ENCODE measurements at places on chromosomes 3 and 15. TPM values are rescaled to one million over a fixed set of nuclear protein-coding genes. Genes with fewer than 3 reads are reported as not detected.

Gene ALPK3
- 73.9 TPM for total RNA-seq

Gene TRIM42
- not detected for total RNA-seq

Gene NDN
- not detected for total RNA-seq

Gene MAPK6
- total RNA-seq = 24.5 TPM

Gene TM4SF4
- 981 TPM for total RNA-seq

Gene VIPR1
- 60.4 TPM for total RNA-seq

Gene DPPA2
- total RNA-seq = not detected

Gene MCTP2
- 20.0 TPM for total RNA-seq

Gene CCR3
- total RNA-seq = not detected

Gene GMNC
- not detected for total RNA-seq

Gene LRTM1
- total RNA-seq = not detected

Gene KBTBD13
- total RNA-seq = not detected

Gene CCRL2
- 9.7 TPM for total RNA-seq

Gene VPS18
- total RNA-seq = 75.8 TPM

Gene CHRD
- 5.2 TPM for total RNA-seq

Gene PLXND1
- 23.8 TPM for total RNA-seq

Gene HRG
- total RNA-seq = not detected

Gene LRRC34
- 4.2 TPM for total RNA-seq

Gene GOLGA6L9
- 2.9 TPM for total RNA-seq

Gene ZNF80
- not detected for total RNA-seq

Gene FBN1
- 0.61 TPM for total RNA-seq

Gene ENTPD3
- total RNA-seq = not detected

Gene HES1
- total RNA-seq = 543 TPM

Gene BNIP2
- total RNA-seq = 58.8 TPM

Gene SLC28A1
- total RNA-seq = 0.08 TPM

Gene ADAMTS9
- total RNA-seq = not detected

Gene RCN2
- total RNA-seq = 56.7 TPM

Gene WNT7A
- not detected for total RNA-seq

Gene ABHD6
- 10.5 TPM for total RNA-seq

Gene IGSF10
- 0.70 TPM for total RNA-seq

Gene SLC22A14
- not detected for total RNA-seq

Gene GOLGA6A
- not detected for total RNA-seq

Gene PRRT3
- total RNA-seq = 0.65 TPM

Gene PEX5L
- not detected for total RNA-seq

Gene CPNE9
- total RNA-seq = not detected

Gene CIB2
- 0.44 TPM for total RNA-seq

Gene KCNAB1
- not detected for total RNA-seq

Gene GNAT1
- total RNA-seq = not detected

Data from HT-29 (cell line).